ENCODE measurements at places on chromosomes 5 and 9.
A peak's percentile ranks its signal among the peaks of the same experiment; 100 is the strongest.

- DNase-seq: no peak
Measured at GRCh38 chr9:76654051-76654461, 110.2 kb upstream of the PCA3 start.

DNA sequence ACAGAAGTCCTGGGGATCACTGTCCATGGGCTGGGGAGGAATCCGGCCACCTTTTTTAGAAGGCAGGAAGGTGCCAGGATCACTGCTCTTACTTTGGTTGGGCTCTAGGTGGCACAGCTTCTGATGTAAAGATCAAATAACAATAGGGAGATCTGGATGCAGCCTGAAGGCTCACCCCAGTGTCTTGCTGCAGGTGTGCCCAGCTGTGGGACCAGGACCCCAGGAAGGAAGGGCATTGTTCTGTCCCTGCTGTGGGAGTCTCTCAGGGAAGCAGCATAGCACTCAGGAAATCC lies 69.6 kb downstream of the DAB2IP start:
- DNase-seq: no peak

- no peak for DNase-seq
Measured at GRCh38 chr5:127288676-127289075, 1.9 kb upstream of the MEGF10 start.

- no peak for DNase-seq
Measured at GRCh38 chr5:39104221-39104620, 30.0 kb upstream of the RICTOR start.

- DNase-seq: no peak
Measured at GRCh38 chr5:135116160-135116561, 82.1 kb upstream of the PITX1 start.

GRCh38 chr5:138632900-138633489 lies 57.8 kb upstream of the HSPA9 start:
- peak; percentile 72 for DNase-seq

- DNase-seq: peak; percentile 67
Measured at GRCh38 chr9:98873951-98874371, 66.5 kb downstream of the GALNT12 start.

DNA sequence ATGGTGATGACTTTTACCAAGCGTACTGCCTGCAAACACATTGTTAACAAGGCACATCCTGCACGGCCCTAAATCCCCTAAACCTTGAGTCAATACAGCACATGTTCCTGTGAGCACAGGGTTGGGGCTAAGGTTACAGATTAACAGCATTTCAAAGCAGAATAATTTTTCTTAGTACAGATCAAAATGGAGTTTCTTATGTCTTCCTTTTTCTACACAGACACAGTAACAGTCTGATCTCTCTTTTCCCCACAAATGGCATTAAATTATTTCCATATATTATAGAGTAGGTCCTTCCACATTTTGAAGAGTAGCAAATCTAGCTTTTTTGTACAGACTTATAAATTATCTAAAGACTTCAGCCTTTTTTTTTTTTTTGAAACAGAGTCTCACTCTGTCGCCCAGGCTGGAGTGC lies 1.6 kb upstream of the TMEM141 start:
- DNase-seq: no peak

DNA sequence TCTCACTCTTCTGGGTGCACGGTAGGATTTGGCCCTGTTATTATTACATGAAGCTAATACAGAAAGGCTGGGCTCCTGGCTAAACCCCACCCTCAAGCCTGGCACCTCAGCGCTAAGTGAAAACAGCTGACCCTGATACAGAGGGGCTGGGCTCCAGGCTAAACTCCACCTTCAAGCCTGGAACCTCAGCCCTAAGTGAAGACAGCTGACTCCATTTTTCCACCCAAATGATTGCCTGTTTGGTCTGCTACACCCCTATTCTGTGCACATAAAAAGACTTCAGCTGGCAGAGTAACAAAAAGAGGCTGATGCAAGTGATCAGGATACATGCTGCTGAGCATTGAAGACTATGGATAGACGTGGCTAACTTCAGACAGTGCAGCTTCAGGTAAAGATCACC lies 148.4 kb upstream of the CLINT1 start:
- no peak for DNase-seq

DNA sequence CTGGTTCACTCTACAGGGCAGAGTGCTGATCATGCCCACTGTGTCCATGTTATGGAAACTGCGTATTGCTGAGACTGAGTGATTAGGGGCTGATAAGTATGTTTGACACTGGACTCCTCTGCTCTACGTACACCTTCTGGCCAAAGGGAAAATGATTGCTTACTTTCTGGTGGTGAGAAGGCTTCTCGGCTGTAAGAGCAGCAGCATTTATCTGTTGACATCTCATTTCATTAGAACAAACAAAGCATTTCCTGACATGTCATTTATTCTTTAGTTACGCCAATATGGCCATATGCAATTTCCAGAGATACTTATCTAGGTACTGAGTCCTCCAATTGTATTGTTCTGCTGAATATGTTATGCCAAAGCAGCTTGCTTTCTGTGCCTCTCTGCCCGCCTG lies 5.6 kb downstream of the FAXDC2 start:
- no peak for DNase-seq

GRCh38 chr5:111853748-111854147 lies 96.8 kb upstream of the NREP start:
- no peak for DNase-seq

DNA sequence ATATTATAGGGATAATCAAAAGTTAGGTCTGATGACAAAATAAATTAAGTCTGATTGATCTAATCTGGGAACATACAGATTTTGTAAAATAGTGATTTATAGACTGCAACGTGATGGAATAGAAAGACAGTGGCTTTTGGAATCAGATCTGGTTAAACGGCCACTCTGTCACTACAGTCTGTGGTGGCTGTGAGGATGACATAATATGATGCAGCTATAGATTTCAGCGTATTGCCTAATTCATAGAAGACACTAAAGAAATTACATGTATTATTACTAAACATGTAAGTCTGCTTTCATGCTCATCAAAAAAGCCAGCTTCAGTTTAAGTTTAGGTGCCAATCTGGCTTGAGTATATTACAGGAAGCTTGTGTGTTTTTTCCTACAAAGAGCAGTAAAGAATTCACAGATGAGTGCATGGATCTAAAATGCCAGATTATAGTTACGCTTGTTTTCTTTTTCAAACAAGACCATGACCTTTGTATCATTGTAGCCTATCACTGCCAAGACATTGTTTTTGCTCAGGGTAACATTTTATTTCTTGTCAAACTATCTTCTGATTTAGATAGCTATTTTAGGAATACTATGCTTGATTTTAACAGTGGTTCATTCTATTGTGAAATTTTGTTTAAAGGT lies 25.7 kb downstream of the CPEB4 start:
- no peak for DNase-seq

DNA sequence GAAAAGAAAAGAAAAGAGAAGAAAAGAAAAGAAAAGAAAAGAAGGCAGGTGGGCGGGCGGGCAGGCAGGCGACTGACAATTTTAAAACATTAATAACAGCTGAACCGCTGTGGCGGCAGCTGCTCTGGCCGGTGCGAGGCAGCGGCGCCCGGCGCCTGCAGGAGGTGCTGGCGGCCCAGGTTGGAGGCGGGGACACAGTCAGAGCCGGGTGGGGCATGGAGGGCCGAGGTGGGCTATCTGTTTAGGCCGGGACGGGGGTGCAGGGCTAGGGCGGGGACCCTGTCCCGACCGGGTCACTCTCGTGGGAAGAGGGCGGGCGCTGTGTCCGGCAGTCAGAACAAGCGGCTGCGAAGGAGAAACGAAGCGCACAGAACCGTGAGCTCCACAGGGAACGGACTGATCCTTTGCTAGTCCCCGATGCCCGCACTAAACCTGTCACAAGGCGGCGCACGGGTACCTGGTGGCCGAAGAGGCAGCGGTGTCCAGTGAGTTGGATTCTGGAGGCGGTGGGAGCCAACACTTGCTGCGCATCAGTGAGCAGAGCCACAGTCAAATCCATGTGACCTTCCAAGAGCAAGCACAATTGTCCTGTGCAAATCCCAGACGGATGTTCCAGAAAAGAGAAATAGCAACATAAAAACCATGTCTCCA lies 13.6 kb upstream of the ALDOB start:
- peak; percentile 85 for DNase-seq

DNA sequence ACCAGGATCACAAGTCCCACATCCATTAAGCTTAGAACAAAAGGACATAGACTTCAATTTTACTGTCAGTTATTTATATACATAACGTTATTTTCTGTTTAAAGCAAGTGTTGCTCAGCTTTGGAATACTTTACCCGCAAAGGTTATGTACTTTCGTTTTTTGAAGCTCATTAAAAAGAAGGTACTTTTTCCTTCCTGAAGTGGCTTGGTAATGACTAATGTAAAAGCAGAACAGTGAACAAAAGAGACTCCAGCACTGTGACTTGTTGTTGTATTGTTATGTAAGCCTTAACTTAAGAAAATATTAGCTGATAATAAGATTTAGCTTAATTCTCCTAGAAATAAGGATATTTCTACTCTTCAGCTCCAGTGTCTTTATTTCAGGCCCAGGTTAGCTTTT lies 97.3 kb upstream of the SLCO6A1 start:
- DNase-seq: no peak

GRCh38 chr9:113998525-113999255 lies 79.4 kb downstream of the AMBP start:
- DNase-seq: peak; percentile 59

Measured in GM03348 (cell line).